Activated CD8-positive, alpha-beta memory T cell treated with anti-CD3 and anti-CD28 coated beads for 4 hours (primary cell): ENCODE measurements at places on chromosomes 12 and 14.

DNA sequence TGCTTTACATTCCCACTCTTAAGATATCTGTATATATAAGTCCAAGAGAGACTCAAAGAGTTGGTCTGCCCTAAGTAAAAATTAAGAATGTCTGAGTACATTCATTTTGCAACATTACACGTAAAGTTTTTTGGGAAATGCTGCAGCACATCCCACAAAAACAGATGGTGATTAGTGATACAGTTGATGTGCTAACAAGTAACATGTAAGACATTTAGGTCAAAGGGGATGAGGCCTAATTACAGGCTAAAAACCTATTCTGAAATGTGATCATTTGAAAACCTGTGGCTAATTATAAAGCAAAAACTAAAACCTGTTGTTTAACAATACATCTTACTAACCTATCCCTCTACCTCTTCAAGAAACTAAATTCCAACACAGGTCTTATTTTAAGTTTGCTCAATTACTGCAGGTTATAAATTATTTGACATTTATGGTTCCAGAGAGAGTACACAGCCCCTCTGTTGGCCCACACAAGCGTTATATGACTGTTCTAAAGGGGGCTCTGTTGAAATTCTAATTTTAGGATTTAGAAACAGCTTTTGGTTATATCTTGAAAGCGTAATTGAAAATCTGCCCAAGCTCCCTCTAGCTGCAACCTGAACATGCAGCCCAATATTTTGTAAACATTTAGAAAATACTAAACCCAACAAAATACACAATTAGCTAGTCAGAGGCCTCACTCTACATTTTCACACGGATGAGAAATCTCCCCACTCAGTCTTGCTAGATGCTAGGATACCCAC, 42.9 kb downstream of the BRAP start:
- DNase-seq = no peak

- DNase-seq = no peak
These were observed 10.1 kb downstream of the PCNX4 start for GRCh38 chr14:60101786-60102185.

DNA sequence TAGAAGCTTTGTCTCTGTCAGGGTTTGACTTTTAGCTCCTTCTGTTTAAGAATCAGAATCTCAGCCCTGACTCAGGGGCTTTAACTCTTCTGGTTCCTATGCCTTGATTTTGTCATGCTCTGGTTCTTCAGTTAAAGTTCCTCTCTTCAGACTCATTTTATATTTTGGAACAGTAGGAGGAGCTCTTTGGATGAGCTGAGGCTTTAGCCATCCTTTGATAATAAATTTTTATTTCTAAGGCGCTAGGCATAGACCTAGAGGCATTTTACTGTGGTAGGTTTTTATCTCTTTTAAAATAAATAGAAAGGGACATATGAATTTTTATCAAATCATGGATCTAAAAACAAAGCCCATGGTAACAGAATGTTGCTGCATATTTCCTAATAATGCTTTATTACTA, 51.7 kb downstream of the ATP23 start:
- no peak for DNase-seq

DNA sequence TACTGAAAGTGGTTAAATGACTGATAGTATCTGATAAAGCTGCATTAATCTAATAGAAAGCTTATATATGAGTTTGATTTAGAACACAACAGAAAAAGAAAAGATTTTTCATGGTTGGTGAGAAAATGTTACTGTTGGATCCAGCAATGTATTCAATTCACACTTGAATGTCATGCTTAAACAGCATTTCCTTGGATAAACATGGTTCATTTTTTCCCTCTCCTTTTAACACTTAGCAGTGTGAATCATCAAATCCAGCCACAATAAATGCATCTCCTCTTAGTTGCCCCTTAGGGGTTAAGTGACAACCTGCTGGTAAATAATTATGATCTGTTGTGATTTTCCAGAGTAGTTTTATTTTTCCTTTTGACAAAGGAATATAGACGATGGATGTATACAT, 74.9 kb upstream of the GRIP1 start:
- DNase-seq = no peak

GRCh38 chr12:12836571-12836970, 23.4 kb downstream of the DDX47 start:
- no peak for DNase-seq

GRCh38 chr12:108000111-108000510, 129.0 kb upstream of the WSCD2 start:
- no peak for DNase-seq

DNA sequence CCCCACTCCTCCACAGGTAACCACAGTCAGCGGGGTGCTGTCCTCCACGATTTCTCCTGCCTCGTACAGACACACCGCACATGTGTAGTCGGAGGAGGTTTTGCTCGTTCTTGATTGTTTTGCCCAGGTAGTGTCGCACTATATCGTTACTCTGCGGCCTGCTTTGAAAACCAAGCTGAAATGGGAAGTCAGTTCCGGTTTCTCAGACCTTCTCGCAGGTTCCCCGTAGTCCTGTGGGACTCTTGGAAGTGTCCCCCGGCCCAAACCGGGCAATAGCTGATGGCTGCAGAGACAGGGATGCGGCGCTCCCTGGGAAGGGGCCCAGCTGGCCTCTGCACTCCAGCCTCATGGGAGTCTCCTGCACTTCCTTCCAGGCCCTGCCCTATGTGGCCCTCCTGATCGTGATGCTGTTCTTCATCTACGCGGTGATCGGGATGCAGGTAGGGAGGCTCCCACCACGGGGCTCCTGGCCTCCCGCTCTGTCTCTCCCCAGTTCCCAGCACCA, 141.3 kb upstream of the FKBP4 start:
- no peak for DNase-seq

DNA sequence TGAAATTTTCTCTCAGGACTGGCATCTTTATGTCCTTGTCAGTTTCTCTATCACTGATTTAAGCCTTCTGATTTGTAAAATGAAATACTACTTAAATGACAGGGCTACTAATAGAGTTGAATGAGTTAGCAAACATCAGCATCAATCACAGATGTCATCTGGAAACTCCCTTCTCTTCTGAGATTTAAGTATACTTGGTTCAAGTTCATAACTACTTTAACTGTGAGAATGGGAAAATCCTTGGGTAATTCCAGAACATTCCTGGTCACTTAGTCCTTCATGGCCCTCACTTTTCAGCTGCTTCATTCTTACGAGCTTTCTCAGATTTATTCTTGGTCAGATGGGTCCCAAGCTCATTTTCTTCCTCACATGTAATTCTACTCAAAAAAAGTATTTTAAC, 1655.3 kb upstream of the FLRT2 start:
- DNase-seq = no peak

GRCh38 chr12:68199127-68199526, 26.5 kb downstream of the IL26 start:
- no peak for DNase-seq

- no peak for DNase-seq
These were observed 1.5 kb upstream of the BDKRB2 start for GRCh38 chr14:96203116-96203515.

DNA sequence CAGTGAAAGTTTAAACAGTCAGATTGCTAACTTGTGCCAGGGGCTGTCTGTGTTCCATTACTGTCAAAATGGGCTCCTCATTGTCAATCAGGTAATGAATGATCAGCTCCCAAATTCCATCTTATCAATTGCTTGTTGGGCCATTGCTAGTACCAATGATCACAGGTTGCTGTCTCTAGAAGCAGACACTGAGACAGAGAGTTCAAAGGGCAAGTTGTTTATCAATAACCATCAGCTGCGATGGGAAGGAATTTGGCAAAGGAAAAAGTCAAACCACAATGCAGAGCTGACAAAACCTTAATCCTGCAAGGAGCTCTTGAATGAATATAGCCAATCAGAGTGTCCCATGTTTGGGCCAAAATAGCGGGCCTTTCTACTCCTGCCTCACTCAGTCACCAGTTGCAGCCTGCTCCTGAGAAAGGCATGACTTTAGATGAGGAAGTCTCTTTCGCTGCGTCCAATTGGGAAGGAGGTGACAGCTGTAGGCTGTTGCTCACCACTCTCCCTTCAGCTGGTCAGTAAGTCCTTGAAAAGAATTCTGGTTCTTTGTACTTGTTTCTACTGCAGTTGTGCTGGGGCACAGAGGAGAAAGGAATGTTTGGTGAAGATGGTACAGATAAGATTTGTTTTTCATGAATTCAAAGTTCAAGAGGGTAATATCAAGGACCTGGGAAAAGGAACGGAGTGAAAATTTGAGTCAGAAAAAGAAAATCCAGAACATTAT, 179.2 kb upstream of the PDE3A start:
- no peak for DNase-seq

- DNase-seq = no peak
These were observed 8.3 kb upstream of the C14orf180 start for GRCh38 chr14:104571246-104571645.

DNA sequence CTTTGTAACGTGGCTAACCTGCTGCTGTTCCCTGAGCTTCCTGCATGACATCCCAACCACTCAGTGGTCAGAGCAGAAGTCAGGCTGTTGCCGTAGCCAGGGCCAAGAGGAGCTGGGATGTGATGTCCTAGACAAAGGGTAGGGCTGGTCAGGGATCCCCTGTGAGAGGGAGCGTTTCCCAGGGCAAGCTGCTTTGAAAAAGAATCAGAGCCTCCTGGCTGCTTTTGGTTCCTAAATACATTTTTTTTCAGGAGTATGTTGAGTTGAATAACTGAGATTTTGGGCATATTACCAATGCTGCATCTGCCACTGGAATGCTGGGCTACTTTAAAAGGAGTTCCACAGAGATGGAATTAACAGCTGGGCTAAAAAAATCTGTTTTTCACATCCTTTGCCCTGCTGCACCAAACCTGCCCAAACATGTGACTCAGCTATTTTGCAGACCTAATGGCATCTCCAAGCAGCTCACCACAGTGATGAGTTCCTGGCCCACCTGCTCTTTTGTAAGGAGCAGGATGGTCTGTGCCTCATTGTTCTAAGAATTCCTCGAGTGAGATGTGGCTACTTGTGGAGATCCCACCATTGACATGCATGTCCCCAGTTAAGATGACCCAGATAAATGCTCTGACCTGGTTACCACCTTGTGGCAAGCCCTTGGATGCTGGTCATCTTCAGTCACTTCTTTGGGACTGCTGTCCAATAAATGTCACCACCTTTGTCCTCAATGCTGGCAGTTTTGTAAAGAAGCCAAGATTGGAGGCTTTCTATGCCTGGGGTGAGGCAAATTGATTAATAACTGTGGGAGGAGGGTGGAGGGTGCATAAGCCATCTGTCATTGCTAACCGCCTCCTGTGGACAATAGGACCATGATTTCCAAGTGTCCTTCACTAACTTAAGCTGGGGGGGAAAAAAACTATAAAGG, 24.1 kb downstream of the ANKRD13A start:
- no peak for DNase-seq

- no peak for DNase-seq
These were observed 35.5 kb downstream of the FBLN5 start for GRCh38 chr14:91912035-91912434.

GRCh38 chr12:62135553-62136200, 124.5 kb upstream of the USP15 start:
- DNase-seq = no peak

DNA sequence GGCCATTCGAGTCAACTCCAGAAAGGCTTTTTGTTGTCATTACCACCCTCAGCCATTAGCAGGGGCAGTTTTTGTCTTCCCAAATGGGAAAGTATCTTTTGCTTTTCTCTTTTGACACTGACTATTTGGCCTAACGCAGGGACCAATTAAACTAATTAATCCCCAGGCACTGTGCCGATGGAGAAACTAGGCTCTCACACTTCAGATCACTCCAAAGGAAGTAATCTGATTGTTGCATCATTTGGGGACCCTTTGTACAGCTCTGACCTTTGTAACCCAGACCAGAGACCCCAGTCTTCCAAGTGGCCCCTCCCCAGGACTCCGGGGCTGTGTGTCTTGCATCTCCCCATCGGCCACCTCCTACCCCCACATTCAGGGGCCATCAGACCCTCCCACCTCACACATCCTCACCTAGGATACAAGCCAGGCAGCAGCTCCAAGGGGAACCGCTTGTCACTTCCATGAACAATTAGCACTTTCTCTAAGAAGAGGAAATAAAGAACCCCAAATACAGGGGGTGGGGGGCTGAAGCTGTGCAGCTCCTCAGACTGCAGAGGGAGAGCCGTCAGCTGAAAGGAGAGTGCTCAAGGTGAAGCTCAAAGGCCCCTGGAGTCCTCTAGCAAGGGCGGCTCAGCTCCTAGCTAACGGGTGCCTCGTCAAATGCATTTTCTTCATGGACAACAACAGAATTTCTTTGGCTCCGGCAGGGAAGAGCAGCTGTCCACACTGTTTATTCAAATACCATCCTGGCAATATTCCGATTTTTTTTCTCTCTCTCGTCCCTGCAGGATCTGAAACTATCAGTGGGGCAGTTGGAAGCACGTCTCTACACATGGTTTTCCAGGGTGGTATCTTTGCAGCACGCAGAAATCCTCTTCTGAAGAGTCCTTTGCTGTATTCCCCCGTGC, 64.3 kb upstream of the DIO3 start:
- no peak for DNase-seq

DNA sequence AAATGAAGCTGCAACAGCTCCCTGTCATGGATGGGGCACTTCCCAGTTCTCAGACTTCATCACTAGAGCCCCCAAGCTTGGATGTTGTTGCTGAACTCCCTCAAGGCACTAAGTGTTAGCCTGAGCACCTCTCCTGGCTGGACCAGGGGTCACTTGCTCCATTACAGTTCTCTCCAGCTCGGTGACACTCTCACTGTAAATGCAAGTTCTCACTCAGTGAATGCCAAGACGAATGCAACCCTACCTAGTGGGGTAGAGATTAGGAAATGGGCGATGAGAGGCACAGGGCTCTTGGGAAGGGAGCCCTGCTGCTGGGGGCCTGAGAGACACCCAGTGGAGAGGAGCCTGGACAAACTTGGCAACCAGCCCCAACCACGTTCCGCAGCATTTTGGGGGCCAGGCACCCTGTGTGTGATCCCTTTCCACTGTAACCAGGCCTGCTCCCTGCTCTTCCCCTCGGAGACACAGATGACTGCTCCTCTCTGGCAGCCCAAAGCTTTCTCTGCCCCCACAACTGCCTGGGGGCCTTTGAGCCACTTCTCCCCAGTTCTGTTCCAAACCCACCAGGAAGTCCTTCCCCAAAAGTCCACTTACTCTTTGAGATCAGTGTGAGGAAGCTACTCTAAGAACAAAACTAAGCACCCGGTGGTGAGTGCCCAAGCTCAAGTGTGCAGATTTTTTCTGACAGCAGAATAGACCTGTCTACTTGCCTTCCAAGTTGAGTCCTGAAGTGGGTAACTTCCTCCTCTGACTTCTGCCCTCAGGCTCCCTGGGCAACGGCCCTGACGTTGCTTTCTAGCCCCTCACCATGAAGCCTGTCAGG, 8.0 kb upstream of the SELPLG start:
- DNase-seq = no peak

GRCh38 chr12:48145981-48146380, 11.3 kb downstream of the ASB8 start:
- DNase-seq = no peak

- no peak for DNase-seq
These were observed 36.1 kb downstream of the KCTD10 start for GRCh38 chr12:109440851-109441490.

- DNase-seq = no peak
These were observed 126.4 kb downstream of the DUSP6 start for GRCh38 chr12:89225808-89226411.

DNA sequence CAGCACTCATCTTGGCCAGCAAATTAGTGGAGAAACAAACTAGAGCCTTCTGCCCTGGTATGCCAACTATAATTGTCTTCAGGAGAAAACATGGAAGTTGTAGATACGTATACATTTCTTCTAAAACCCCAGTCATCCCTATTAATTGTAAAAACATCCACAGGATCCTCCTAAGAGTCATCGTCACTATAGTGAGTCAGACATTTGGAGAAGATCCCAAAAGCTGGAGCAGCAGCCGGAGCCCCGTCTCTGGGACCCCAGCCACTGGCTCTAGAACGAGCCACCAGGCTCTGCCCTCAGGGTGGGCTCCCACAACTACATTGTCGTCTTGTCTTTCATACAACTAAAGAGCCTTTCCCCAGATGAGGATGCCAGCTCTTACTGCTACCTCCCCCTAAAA, 15.5 kb downstream of the PRKAB1 start:
- DNase-seq = no peak
